Left lung (tissue), 14 donors: ENCODE measurements at places on chromosomes 16 and 17.

- no peak for DNase-seq
These were observed 46.9 kb downstream of the TUBD1 start for GRCh38 chr17:59845595-59846393.

GRCh38 chr16:27238016-27238587, 30.5 kb downstream of the NSMCE1 start:
- DNase-seq: peak; percentile 73

- no peak for DNase-seq
These were observed 1.8 kb downstream of the CCL5 start for GRCh38 chr17:35878361-35878760.

DNA sequence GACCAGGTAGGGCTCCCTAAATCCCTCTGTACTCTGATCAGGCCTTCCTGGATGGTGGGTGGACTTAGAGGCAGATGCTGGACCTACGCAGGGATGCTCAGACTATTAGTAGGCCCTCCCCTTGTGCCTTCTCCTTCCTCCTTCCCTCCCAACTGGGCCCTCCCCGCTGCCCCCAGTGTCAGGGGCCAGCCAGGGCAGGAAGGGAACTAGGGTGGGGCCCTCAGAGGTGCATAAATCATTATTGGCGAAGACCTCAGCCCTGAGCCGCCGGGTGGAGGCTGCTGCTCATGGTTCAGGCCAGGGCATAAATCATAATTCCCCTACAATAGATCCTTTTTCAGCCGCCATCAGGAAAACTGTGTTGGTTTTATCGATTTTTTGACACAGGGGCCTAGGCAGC, 81.4 kb downstream of the MRM1 start:
- no peak for DNase-seq

- no peak for DNase-seq
These were observed 172.2 kb downstream of the ANKFN1 start for GRCh38 chr17:56325313-56326000.

GRCh38 chr16:73428121-73428520, 380.2 kb upstream of the ZFHX3 start:
- no peak for DNase-seq

DNA sequence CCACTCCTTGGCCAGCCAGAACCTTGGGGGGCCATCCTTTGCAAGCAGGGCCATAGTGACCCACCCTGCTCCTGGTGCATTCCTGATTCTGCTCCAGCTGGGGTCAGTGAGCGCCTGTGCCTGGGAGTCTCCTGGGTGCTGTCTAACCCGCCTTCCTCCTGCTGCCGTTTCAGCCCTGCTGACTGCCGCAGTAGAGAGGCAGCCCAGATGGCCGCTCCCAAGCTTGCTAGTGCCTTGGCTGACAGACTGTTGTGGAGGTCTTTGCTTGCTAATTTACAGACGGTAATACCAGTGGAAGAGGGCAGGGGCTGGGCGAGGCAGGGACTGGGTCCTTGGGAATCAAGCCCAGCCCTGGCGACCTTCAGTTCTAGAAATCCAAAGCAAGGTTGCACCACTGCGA, 99.6 kb downstream of the SOCS1 start:
- DNase-seq: peak; percentile 39

GRCh38 chr17:79992649-79993389, 42.9 kb downstream of the TBC1D16 start:
- DNase-seq: no peak

DNA sequence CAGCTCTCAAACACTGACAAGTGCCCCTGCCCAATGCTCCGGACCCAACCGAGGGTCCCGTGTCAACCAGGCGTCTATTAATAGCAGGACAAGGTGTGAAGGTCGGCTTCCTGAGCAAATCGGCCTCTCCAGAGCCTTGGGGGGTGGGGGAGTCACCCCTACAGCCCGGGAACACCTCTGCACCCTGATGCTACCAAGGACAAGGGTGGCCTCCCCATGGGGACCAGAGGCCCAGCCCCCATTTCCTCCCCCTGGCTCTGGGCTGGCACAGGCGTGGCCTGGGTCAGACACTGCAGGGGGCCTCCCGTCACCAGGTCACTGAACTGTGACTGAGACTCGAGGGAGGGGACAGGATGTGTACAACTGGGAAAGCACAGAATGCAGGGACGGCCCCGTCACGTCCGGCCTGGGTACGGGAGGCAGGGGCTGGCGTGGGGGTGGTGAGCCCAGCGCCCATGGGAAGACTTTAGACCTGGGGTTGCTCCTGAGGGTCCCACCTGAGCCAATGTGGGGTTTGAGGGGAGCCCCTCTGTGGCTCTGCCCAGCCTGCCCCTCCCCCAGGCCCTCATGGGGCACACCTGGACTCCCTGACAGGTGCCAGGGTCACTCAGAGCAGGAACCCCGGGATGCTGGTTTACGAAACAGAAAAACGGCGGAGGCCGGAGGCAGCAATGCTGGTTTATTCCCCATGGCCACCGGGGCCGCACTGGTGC, 579 bp upstream of the CYBA start:
- peak; percentile 88 for DNase-seq

DNA sequence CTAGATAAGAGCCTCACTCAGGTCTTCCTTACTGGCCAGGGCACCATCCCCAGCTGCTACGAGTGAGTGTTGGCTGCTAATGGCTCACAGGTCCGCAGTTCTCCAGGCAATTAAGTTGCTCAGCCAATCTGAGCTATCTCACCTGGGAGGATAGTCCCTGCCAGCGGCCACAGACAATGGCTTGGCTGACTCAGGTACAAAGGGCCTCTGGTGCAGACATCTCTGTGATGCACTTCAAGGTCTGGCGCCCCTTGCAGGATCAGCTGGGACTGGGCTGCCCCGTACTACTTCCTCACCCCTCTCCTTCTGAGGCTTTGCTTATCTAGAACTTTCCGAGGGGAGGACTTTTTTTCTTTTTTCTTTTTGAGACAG, 49.2 kb upstream of the EMP2 start:
- no peak for DNase-seq

DNA sequence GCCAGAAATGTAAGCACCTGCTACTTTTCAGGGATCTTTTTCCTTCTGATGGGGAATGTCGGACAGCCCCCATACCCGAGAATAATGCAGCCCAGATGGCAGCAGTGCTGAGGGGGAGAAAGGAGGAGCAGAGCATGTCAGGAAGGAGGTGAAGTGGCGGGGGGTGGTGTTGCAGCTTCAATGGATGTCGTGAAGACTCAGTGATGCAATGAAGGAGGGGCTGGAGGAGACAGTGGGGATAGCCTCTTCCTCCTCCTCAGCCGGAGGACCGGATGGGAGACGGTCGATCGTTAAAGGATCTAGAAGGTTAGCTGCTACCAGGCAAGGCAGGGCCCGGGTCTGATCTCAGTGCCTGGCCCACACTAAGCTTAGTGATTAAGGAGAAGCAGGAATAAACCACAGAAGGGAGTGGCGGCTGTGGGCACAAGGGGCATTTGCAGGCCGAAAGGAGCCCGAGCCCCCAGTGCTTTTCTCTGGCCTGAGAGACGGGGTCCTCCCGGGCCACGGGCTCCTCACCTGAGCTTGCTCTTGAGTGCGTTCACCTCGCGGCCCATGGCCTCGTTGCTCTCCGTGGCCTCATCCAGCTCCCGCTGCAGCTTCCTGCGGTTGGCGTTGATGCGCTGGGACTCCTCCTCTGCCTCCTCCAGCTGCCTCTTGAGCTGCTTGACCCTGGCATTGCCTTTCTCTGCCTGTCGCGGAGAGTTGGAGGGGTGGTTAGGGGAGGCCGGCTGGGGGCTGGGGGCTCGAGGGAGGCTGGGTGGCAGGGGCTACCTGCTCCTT, 64.5 kb downstream of the NDE1 start:
- DNase-seq: no peak

DNA sequence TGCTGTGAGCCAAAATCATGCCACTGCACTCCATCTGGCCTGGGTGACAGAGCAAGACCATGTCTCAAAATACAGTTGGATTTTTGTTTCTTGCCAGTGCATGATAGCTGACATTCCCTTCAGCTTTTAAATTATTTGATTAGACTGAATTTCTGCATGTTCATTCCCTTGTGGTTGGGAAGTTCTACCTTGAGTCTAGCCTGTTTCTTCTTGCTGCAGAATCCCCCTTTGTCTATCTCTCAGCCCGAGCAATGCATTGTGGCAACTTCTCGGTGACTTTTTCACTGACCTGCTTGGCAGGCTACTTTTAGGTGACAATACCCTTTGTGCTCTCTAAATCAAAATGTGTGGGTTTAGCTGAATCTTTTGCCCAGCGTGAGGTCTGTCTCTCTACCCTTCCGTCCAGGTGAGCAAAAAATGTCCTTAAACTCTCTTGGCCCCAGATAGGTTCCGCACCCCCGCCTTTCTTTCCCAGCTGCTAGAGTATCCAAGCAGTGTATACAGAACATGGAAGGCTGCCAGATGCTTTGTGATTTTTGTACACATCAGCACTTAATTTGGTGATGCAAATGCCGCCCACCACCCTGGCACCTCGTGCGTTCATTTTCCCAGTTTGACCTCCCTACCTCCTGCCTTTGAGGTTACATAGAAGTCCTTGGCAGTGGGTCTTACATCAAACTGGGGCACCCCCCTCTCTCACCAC, 130.2 kb downstream of the ABCC6 start:
- no peak for DNase-seq

DNA sequence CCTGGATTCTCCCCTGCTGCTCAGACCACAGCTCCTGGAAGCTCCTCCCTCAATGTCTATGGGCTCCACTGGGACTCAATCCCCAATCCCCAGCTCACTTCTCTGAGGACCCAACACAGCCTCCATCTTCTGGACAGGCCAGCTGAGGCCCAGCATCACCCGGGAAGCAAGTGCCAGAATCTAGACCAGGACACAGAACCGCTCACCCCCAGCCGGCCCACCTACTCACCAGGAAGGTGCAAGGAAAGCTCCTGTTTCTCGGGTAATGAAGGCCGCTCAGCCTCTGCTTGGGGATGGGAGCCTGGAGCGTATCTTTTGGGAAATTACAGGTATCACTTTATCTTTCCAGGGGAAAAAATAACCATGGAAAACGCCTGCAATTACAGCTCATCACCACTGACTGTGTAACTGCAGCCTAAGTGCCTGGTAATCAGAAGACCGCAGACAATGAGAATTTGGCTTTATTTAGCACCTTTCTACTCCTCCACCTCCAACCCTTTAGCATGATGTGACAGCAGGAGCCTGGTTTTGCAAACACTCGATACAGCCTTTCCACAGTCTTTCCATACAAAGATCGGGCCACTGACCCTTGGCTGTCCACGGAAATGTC, 49.6 kb upstream of the RPL38 start:
- DNase-seq: no peak

DNA sequence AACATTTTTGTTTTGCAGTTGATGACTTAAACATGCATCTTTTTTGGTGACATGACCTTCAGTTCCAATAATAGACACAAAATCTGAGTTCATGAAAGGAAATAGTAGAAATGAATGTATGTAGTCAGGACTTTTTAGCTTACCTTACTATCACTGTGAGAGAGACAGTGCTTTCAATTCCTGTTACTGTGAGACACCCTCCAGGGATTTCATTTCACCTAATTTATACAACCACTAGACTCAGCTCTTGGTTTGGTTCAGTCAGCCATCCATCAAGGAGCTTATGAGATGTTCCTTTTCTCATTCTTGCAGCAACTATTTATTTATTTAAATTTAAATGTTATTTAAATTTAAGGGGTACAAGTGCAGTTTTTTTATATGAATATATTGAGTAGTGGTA, 77.9 kb downstream of the MAP2K4 start:
- no peak for DNase-seq

GRCh38 chr16:13168091-13168572, 266.7 kb downstream of the SHISA9 start:
- DNase-seq: no peak

DNA sequence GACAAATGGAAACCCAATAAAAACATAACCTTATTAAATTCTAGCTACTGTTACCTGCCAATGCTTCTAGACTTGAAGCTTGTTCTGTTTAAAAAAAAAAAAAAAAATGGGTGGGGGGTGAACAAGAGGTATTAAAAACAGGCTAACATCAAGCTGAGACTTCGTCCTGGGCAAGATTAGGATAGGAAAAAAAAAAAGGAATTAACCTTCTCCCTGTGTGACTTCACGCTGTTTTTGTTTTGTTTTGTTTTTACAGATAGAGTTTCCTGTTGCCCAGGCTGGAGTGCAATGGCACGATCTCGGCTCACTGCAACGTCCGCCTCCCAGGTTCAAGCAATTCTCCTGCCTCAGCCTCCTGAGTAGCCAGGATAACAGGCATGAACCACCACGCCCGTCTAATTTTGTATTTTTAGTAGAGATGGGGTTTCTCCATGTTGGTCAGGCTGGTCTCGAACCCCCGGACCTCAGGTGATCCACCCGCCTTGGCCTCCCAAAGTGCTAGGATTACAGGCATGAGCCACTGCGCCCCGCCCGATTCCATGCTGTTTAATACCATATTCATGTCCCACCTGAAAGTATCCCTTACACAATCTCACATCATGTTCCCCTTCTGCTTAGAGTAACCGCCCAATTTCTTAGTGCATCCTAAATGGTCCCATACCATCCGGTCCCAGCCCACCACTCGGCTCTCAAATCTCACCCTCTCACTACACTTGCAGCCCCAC, 2.2 kb downstream of the USP31 start:
- DNase-seq: no peak
